Activated CD4-positive, alpha-beta T cell treated with anti-CD3 and anti-CD28 coated beads, Interleukin-10, Interleukin-2, amounts not matched to agents 100 ng/mL and 50 ng/mL, durations not matched to agents 16 hours and 8 hours (primary cell): ENCODE measurements at places on chromosomes 1 and 21.

- no peak for DNase-seq
These were observed 32.8 kb upstream of the ERG start for GRCh38 chr21:38531039-38531541.

- no peak for DNase-seq
These were observed 94.6 kb downstream of the ADARB1 start for GRCh38 chr21:45169001-45169400.

- no peak for DNase-seq
These were observed 7.7 kb upstream of the TTLL10 start for GRCh38 chr1:1165900-1166421.

- no peak for DNase-seq
These were observed 14.5 kb upstream of the NRIP1 start for GRCh38 chr21:15079269-15079668.
